Lung (tissue), 17 donors: ENCODE measurements at places on chromosomes 1 and 21.

DNA sequence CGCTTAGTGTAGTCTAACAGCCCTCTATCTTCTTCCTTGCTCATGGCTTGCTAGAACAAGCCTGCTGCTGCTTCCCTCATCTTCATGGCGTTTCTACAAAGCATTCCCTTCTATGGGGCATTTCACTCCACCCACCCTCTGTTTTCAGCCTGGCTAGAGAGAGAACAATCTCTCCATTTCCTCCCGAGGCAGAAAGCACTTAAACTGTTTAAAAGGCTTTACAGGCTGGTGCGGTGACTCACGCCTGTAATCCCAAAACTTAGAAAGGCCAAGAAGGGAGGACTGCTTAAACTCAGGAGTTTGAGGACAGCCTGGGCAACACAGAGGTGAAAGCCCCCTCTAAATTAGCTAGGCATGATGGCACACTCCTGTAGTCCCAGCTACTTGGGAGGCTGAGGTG lies 17.8 kb downstream of the ORC1 start:
- DNase-seq, result no peak

DNA sequence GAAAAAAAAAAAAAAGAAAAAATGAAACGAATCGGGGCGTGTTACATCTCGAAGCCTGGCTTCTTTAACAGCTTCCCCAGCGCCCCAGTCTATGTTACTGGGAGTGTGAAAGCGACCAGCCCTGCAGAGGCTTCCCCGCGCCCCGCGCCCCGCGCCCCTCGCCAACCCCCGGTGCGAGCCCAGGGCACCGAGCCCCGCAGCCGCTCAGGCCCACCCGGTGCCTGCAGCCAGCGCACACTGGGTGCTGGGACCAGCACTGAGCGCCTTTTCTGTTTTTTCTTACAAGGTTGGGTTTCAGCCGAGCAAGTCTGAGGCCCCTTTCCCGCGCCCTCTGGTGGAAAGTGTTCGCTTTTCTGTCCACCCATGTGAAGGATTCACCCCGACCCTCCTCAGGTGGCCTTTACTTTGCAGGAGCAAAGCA lies 42.1 kb upstream of the ZNF496 start:
- DNase-seq, result peak; percentile 53

DNA sequence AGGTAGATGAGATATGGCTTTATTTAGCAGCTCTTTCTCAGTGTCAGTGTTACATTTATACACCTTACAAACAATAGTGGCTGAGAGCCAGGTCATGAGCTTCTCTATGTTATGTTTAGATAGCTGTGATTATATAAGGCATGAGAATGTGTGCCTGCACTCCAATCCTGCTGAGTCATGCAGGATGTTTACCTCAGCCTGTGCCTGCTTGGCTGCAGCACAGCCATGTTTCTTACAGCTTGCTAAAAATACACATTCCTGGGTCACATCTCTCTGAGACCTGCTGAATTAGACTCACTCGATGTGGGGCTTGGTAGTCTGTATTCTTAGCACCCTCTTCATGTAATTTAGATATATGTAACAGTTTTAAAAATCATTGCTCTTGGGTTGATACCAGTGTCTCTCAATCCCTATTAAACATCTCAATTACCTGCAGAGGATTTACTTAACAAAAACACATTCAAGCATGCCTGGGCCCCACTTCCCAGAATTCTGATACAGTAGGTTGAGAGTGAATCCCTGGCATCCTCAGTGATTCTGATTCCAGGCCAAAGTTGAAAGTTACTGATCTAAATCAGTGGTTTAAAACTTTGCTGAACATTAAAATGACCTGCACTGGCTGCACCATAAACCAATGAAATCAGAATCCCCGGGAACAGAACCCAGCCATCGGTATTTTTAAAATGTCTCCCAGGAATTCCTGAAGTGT lies 107.5 kb downstream of the GDAP2 start:
- peak; percentile 68 for DNase-seq

GRCh38 chr1:230507236-230507635 lies 81.1 kb upstream of the PGBD5 start:
- DNase-seq, result no peak

DNA sequence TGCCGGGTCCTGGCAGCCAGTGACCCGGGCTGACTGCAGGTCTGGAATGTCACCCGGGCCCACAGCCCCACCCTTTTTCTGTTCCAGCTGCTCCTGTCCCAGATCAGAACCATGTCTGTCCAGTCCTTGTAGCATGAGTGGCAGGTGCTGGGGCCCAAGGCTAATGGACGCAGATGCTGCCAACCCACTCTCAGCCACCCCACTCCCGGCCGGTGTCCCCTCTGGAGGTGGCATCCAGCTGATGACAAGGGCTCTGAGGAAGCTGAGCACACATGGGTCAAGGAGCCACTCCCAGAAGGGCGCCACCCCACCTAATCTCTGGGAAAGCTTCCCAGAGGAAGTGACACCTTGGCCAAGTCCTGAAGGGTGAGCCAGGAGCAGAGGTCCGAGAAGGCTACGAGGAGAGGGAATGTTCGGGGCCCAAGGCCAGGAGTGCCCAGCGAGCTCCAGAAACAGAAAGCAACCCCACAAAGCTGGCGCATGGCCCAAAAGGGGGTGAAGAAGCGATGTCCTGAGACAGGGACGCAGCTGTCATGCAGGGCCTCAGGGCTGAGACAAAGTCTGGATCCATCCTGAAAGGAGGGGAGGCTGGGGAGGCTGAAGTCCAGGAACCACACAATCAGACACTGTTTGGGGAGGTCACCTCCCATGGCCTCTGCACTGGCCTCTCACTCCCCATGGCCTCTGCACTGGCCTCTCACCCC lies 39.5 kb downstream of the ACOT7 start:
- DNase-seq, result peak; percentile 37

DNA sequence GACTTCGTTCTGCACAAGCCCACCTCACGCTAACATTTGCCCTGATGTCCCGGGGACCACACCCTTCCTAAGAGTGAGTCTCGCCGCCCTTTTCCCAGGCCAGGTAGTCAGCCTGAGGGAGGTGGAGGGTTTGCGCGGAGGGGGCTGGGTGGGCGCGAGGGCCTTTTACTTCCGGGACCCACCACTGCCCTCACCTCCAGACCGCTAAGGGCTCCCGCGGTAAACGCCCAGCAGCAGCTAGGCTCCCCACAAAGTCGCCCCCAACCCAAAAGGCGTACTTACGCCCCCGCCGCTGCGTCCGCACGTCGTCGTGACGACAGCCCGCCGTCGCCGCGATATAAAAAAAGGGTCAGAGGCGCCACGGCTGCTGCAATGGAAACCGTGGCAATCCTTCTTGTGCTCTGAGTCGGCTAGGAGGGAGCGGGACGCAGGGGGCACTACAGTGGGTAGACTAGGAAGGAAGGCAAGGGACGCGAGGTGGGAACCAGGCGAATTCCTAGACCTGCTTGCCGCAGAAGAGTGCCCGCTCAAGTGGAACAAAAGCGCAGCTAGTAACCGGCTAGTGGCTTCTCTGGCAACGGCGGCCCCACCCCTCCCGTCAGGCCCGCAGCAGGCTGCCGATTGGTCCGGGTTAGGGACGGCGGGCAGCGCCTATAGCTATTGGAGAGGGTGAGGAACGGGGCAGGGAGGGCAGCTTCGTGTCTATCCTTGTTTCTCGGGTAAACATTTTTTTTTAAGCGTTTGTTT lies at the start of gene ODF2L:
TSS of gene ODF2L (minus strand) at position 573 of the 747 bp plus-strand sequence. CDS start 9,296 bp downstream, outside the sequence.
- DNase-seq, result peak; percentile 93

DNA sequence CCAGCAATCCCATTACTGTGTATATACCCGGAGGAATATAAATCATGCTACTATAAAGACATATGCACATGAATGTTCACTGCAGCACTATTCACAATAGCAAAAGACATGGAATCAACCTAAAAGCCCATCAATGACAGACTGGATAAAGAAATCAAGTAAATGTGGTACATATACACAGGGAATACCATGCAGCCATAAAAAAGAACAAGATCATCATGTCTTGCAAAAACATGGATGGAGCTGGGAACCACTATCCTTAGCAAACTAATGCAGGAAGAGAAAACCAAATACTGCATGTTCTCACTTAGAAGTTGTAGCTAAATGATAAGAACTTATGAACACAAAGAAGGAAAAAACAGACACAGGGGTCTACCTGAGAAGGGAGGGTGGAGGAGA lies 6.4 kb upstream of the ANGPTL3 start:
- no peak for DNase-seq

DNA sequence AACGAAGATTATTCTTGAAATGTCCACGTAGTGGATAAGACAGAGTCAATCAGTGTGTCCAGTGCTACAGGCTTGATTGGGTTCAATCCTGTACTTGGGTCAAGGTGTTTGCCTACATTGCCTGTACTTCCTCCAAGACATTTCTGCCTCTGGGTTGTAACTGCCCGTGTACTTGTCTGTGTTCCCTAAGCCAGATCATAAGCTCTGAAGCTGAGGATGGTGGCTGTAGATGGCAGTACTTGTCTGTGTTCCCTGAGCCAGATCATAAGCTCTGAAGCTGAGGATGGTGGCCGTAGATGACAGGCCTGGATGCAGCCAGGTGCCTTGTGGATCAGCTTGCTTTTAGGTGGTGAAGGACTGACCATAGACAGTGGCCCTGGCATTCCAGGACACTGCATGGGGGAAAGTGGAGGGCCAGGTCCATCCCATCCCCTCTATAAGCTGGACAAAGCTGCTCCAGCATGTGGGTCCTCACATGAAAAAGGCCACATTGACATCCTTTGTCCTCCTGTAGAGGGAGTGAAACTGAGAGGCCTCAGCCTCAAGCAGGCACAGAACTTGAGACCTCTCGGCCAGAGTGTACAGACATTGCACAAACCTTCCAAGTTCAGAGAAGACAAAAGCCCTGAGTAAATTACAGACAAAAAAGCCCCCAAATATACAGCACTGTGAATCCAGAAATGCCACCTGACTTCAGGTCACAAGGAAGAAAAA lies 2.0 kb upstream of the SRM start:
- DNase-seq, result no peak

GRCh38 chr1:51729824-51730301 lies 113.0 kb downstream of the OSBPL9 start:
- DNase-seq, result peak; percentile 44

DNA sequence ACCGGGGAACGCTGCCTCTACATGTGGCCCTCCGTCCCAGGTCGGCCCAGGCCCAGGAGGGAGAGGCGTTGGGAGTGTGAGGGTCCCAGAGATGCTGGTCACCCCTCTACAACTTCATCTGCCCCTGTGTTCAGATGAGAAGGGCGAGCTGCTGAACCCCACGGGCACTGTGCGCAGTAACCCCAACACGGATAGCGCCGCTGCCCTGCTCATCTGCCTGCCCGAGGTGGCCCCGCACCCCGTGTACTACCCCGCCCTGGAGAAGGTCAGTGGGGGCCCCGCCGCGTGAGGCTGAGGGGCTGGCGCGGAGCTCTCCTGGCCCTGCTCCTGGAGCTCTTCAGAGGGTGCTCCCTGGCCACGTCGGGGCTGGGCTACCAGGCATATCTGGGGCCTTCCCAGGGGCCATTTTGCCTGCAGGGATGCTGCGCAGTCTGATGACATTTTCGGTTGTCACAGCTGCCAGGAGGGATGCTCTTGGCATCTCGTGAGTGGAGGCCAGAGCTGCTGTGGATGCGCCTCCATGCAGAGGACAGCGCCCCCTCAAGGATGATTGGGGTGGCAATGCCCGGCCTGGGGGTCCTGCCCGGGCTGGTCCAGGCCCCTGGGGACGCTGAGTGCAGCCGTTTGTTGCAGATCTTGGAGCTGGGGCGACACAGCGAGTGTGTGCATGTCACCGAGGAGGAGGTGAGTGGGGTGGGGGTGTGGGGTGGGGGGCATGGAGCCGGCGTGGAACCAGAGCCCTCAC lies 68.6 kb downstream of the PIK3CD start:
- no peak for DNase-seq

DNA sequence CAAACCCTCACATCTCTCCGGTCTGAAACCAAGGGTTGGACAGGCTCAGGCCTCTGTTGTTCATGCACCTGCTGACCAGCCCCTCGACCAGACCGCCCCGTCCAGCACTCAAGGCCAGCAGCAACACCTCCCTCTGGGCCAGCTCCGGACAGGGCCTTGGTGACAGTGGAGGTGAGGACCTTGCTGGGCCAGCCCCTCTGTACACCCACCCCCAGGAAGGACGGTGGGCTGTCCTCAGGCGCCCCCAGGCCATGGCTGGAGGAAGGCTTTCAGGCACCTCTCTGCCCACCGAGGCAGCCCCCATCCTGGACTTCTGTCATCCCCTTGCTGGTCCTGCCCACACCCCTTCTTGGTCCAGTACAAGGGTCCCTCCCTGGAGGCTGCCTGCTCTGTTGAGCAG lies 48.6 kb downstream of the MEGF6 start:
- no peak for DNase-seq

- peak; percentile 71 for DNase-seq
Observed at GRCh38 chr1:235783148-235783776, 83.4 kb downstream of the LYST start.

GRCh38 chr1:73943270-73943669 lies 254.7 kb downstream of the LRRIQ3 start:
- no peak for DNase-seq

DNA sequence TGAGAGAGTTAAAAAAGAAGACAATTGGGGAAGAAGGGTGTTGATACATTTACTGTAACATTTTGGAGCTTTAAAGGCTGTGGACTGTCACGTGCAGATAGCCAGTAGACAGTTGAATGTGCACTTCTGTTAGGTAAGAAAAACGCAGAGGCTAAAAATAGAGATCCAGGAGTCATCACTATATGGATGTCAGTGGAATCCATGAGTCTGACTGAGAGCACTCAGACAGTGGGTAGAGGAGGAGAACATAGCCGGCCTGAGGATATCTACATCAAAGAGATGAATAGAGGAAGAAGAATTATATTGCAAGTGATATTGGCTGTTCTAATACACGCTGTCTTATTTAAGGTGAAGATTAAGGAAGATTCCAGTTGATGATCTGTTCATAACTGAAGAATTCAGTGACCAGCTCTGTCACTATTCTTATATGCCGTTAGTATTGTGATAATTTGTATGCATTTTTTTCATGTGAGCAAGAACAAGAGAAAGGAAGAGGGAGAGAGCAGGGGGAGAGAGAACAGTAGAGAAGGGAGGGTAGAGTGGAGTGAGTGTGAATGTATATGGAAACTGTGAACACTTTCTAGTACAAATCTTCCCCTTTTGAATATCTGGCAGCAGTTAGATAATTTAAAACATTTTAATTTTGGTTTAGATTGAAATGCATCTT lies 344.8 kb downstream of the CHRM3 start:
- DNase-seq, result no peak

DNA sequence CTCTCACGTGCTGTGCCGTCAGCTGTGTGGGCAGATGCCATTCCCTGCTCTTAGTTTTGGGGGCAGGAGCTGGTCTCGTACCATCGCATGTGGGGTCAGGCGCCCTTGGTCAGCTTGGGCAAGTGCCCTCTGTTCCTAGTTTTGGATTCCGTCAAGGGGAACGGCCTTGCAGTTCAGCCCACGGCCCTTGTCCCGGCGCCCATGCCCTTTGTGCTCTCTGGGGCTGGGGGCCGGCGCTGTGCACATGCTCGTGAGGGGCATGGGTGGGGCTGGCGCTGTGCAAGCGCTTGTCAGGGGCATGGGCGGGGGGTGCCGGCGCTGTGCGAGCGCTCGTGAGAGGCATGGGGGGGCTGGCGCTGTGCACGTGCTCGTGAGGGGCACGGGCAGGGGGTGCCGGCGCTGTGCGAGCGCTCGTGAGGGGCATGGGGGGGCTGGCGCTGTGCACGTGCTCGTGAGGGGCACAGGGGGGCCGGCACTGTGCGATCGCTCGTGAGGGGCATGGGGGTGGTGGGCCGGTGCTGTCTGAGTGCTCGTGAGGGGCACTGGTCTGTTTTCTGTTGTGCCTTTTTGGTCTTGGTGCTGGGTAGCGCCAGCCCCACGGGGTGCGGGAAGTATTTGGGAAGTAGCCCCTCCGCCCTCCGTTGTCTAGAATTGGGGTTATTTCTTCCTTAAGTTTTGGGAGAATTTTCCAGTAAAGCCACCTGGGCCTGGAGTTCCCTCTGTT lies 29.5 kb upstream of the DIP2A start:
- DNase-seq, result no peak

GRCh38 chr1:205585835-205586785 lies 45.7 kb downstream of the ELK4 start:
- no peak for DNase-seq

- no peak for DNase-seq
Observed at GRCh38 chr1:160953030-160953429, 1.6 kb downstream of the ITLN2 start.
